Heart left ventricle (tissue), 16 donors: ENCODE measurements at places on chromosomes 6 and 20. TPM values are rescaled to one million over a fixed set of nuclear protein-coding genes. Genes with fewer than 3 reads are reported as not detected.

RIMS1 gene
- total RNA-seq: 1.4 TPM

HTR1E gene
- total RNA-seq: not detected

CAP2 gene
- 184 TPM for total RNA-seq

NKX2-2 gene
- 0.19 TPM for total RNA-seq
